Lower leg skin (tissue), 4 donors: ENCODE measurements at places on chromosomes 6 and 20.

GRCh38 chr6:51675020-51675921 lies 412.1 kb downstream of the PKHD1 start:
- DNase-seq = no peak

DNA sequence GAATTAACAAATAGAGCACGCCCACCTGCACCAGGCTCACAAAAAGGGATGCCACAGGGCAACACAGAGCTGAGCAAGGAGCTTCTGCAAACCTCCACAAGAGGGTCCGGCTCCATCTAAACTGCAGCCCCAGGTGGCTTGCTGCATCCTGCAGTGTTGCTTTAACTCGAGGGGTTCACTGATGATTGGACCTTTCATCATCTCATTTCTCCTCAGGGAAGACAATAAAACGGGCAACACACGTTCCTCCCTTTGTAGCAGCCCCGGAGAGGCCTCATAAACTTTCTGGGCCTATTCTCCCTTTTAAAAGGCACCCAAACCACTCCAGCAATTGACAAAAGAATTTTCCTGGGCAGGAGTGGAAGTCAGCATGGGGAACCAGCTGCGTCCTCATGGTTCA lies 161.5 kb upstream of the CDH4 start:
- DNase-seq = no peak

DNA sequence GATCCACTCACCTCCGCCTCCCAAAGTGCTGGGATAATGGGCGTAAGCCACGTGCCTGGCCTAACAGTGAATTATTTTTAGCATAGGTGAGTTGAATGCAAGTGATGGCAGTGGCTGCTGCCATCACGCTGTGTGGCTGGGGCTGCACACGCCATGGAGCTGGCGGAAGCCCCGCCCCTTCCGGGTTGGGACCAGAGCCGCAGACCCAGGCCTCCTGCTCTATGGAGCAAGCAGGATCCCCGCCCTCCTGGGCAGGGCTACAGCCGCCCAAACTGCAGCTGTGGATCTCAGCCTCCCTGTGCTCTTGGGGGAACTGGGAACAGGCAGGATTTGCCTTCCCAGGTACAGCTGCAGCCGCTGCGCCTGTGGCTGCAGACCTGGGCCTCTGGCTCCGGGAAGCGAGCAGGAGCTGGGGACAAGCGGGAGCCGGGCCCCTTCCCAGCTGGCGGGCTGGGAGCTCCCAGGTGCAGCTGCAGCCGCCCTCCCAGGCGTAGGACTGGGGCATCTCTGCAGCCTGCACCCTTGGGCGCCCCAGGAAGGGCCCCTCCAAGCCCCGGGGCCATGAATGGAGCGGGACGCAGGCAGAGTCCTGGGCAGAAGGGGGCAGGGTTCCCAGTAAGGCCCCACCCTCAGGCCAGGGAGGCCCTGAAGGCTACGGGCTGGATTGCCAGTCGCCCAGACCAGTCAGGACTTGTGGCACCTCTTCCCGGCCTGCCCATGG lies 30.9 kb upstream of the SLA2 start:
- DNase-seq = no peak

- DNase-seq = no peak
Observed at GRCh38 chr6:2921520-2922115, 18.5 kb upstream of the SERPINB9 start.

DNA sequence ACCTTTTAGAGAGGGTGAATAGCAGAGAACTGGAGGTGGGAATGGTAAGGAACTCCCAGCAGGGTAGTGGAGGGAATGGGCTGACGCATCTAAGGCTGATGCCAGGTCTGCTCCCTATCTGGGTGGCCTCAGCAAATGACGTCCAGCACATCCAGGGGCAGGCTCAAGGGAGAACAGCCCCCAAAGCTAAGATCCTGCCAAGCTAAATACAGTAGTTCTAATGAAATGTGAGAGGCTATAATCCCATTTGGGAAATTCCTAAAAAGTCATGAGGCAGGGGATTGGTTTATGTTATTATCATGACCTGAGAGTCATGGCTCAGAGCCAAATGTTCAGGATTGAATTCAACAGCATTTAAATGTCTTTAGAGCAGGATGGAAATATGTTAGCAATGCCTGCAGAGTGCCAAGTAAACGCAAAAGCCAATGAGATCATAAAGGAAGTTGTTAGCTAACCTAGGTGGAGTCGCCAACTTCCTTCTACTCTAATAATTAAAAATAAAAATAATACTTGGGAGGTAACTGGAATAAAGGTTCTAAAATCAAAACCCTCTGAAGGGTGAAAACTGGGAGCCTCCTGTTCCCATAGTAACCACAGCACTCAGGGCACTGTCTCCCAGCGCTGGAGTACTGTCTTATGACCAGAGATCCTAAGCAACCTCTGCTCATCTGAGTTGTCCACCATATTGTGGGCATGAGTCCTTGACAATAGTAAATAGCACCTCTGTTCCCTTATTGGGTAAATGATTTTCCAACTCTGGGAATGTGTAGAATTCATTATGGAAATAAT lies 34.8 kb downstream of the IYD start:
- DNase-seq = no peak

DNA sequence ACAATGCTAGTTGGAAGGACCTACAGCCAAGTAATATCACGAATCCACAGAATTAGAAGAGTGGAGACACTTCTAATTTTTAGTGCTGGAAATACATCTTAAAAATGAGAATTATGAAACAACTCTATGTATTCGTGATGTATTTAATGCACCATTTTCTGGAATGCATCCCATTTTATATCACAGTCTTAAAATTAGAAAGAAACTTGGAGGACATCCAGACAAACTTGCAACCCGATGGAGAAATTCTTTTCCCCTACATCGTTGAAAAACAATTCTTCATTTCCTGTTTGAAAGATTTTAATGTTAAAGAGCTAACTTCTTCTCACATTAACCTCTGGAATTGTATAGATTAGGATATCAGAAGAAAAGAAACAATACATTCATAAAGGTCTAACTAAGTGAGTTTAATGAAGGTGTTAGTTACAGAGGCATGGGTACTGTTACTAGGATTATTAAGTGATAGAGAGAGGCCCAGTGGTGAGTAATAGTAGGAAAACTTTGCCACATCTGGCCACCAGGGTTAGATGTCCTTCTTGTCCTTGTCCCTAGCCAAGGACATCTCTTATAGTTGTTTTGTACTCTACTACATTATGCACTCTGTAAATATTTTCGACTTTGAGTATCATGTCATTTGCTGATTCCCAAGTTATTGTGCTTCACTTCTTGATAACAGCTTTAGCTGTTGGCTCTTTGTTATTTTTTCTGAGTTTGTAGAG lies 502.4 kb upstream of the PTCHD4 start:
- no peak for DNase-seq

DNA sequence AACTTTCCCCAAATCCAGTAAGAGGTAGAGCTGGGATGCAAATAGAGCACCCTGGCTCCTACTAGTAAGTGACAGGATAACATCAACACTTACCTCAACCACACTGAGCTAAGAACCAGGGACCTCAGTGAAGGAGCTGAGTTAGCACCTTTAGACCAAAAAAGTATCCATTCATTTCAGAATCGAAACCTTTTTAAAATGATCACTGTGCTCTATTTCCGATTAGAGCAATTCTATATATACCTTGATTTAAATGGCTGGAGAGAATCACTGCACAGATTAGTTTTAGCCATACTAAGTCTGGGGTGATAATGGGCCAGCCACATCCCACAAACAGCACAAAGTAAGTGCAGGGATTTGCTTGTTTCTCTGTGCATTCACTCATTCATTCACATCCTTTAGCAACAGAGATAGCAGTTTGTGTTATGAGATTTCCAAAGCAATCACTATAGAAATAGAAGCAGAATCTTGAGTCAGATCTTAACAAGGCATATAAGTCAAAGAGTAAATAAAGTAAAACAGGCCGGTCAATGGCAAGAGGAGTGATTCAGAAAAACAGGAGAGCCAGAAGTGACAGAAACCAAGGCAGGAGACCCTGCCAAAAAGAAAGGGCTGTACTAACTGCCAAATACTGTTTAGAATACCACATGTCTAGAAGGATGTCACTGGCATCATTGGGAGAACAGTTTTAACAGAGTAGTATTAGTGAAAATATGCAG lies 136.3 kb downstream of the KIF13A start:
- DNase-seq = no peak

GRCh38 chr6:75437421-75437891 lies 56.1 kb downstream of the FILIP1 start:
- peak; percentile 16 for DNase-seq

DNA sequence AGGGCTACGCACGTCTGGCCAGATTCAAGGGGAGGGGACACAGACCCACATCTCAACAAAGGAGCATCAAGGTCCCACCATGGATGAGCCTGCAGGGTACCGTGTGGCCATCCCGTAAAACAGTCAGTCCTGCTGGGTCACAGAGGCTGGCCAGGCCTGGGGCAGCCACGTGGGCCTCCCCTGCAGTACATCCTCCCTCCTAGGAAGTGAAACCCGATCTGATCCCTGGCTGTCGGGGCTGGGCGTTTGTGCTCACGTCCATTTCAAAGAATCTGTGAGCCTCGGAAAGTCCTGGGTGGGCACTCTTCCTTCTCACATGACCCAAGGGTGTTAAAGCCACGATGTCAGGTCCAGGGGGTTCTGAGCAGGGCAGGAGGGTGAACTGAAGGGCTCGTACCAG lies 14.3 kb downstream of the SULF2 start:
- DNase-seq = no peak

- DNase-seq = no peak
Observed at GRCh38 chr6:47655719-47656595, 42.4 kb upstream of the ADGRF4 start.

- no peak for DNase-seq
Observed at GRCh38 chr6:50699051-50699775, 14.1 kb upstream of the TFAP2D start.

GRCh38 chr6:33976437-33977360 lies 169.2 kb downstream of the GRM4 start:
- peak; percentile 65 for DNase-seq

DNA sequence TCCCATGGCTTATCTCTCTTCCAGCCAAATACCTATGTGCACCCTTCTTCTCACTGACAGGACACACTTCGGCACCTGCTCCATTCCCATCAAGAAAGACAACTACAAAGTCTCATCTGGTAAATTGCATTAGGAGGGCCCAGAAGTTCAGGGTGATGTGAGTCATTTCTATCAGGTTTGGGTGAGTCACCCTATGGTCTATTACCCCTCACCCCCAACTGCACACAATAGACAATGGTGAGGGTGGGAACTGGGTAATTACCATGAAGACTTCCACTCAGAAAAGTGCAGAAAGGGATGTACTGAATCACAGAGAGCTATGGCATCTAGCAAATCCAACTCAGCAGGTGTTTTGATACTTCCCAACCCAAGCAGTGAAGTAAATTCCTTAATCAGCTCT lies 54.8 kb downstream of the OPN5 start:
- no peak for DNase-seq

DNA sequence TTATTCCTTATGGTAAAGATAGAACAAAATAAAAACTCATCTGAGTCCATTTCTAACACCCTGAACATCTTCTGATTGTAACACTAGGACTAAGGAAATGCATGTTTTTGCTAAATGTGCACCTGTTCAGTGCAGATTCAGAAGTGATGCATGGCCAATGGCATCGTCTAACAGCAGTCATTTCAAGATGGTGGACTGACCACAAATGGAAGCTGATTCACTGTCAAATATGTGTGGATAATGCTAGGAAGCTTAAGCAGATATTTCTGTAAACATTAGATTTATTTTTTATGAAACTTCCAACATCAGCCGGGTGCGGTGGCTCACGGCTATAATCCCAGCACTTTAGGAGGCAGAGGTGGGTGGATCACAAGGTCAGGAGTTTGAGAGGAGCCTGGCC lies 394.8 kb downstream of the SAMD5 start:
- DNase-seq = no peak

DNA sequence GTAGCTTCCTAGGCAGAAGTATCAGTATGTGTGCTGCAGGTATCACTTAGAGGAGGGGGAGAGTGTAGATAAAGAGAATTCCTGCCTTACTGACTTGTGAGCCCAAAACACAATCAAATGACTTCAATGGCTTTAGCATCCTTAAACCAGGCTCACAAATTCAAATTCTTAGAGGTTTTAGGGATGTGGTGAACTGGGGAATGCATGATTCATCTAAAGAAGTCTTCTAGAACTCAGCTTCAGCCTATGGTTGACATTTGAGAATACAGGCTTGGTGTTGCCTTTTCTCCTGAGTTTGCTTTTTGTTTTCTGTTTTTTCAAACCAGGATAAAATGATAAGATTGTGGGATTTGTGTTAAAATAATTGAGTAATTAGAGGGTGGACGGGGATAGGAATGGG lies 14.4 kb downstream of the SNRPC start:
- no peak for DNase-seq

DNA sequence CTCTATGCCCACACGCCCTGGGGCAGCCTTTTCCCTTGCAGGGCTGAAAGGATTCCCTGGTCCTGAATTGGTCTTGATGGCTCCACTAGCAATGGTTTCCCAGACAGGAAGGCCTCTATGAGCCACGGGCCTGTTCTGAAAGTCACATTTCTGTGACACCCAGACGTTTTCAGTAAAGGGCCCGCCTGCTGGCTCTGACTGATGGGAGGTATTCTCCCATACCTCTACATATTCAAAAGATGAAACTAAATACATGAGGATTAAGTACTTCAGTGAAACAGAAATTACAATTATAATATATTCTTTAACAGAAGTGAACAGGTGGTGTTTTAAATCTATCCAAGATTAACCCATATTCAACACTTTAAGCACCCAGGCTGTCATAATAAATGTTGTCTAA lies 629.8 kb downstream of the CDH26 start:
- no peak for DNase-seq

DNA sequence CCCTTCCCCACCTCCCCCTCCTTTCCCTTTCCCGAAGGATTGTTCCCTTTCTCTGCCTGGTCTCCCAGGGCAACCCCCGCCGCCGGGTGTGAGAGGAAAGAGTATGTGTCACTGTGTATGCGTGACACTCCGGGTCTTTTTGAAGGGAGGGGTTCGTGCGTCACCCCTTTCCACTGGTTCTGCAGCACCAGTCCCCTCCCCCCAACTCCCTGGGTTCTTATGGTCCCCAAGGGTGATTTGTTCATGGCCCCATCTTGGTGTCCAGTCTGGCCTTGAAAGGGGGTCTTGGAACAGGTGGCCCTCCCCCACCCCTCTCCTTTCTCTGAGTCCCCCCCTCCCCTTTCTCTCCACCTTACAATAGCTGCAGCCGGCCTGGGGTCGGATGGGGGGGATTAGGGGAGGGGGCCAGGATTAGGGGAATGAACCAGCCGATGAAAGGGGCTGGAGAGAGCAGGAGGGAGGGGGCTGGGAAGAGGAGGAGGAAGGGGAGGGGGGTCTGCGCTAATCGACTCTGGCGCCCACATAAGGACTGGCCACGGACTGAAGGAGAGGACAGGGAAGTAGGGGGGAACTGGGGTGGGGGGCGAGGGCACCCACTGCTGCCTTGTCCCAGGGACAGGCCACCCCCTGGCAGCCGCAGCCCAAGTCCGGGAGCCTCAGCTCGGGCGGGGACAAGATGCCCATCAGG lies 1.3 kb upstream of the RING1 start:
- DNase-seq = no peak

- no peak for DNase-seq
Observed at GRCh38 chr6:139262519-139263300, 29.1 kb downstream of the TXLNB start.

GRCh38 chr6:84764332-84765049 lies at the start of gene TBX18:
TSS of gene TBX18 (minus strand) at chr6:84764598. CDS start at chr6:84764181, 417 bp downstream.
- DNase-seq = peak; percentile 99

GRCh38 chr20:10519361-10520046 lies 84.4 kb downstream of the SLX4IP start:
- no peak for DNase-seq
